ENCODE measurements at places on chromosomes 13 and 19. TPM values are rescaled to one million over a fixed set of nuclear protein-coding genes. Genes with fewer than 3 reads are reported as not detected.

DNA sequence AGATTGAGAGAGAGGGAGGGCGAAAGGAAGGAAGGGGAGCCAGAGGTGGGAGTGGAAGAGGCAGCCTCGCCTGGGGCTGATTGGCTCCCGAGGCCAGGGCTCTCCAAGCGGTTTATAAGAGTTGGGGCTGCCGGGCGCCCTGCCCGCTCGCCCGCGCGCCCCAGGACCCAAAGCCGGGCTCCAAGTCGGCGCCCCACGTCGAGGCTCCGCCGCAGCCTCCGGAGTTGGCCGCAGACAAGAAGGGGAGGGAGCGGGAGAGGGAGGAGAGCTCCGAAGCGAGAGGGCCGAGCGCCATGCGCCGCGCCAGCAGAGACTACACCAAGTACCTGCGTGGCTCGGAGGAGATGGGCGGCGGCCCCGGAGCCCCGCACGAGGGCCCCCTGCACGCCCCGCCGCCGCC is at the start of gene TNFSF11:
TNFSF11 (plus strand) TSS at position 142 of the 400 bp plus-strand sequence; CDS start at position 294, 152 bp downstream.
- no peak for DNase-seq

Gene YJEFN3
- 13.6 TPM for total RNA-seq

Gene PDX1
- not detected for total RNA-seq

Gene ERICH4
- not detected for total RNA-seq

DNA sequence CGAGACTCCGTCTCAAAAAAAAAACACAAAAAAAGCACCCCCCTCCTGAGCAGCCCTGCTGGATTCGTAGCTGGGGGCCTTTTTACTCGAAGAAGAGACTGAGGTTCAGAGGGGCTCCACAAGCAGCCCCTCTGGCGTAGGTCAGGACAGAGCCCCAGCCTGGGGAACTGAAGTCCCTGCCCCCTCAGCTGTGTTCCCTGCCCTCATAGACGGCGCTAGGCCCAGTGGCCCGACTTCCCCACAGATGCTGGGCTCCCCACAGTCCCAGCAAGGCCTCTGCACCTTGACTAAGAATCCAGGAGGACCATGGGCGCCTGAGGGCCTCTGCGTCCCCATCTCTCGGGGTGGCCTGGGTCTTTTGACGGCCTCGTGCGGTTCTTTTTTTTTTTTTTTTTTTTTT is 1.1 kb upstream of the MISP start:
- DNase-seq = no peak

GRCh38 chr13:43204591-43204990 is 181.2 kb downstream of the DNAJC15 start:
- DNase-seq = no peak

GRCh38 chr13:114064450-114065140 is 67.8 kb downstream of the RASA3 start:
- DNase-seq = no peak

DNA sequence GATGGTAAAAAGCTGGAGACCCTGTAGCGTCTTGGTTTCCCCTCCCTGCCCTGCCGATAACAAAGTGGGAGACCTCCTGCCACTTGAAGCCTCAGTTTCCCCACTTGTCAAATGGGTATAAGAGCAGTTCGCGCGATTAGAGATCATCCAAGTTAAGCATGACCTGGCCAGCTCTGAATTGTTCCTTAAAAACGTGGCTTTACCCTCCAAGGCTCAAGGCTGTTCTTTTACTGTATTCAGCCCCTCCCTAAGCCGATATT is 421 bp downstream of the TNPO2 start:
- DNase-seq = no peak

Measured in activated T-helper 1 cell treated with anti-CD3 and anti-CD28 coated beads, Interleukin-12 subunit alpha, Interleukin-12 subunit beta, Interleukin-2, Interleukin-4 antibody, amounts not matched to agents 30 ng/mL and 10 ng/mL and 1 ng/mL, durations not matched to agents 14 hours and 24 hours and 36 hours (primary cell).